Kidney glomerular epithelial cell (primary cell): ENCODE measurements at places on chromosomes 5 and 9.

GRCh38 chr5:2499917-2500316 lies 251.6 kb downstream of the IRX2 start:
- DNase-seq: no peak

DNA sequence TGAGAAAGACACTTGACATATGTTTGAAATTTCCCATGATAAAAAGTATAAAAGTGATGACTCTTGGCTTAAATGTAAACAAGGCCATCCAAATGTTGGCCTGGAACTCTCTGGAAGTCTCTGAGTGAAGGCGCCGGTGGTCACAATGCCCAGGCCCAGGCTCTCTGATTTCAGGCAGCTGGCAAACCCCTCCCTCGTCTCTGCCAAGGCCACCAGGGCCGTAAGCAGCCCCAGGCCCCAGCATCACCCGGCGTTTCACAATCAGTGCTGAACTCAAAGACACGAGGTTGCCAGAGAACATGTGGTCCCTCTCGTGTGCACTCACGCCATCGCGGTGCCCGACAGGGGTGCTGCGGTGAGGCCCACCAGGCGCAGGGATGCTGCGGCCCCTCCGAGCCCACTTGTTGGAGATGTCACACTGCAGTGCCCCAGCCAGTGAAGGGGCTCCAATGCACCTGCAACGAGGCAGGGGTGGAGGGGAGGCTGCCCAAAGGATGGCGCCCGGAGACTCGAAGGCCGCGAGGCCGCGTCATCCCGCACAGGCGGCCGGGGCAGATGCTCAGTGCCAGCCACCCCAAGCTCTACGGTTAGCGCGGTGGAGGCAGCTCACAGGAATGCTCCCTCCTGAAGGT lies 15.0 kb downstream of the LPCAT1 start:
- DNase-seq: no peak

- no peak for DNase-seq
Measured at GRCh38 chr5:16755641-16756040, 138.8 kb upstream of the RETREG1 start.

DNA sequence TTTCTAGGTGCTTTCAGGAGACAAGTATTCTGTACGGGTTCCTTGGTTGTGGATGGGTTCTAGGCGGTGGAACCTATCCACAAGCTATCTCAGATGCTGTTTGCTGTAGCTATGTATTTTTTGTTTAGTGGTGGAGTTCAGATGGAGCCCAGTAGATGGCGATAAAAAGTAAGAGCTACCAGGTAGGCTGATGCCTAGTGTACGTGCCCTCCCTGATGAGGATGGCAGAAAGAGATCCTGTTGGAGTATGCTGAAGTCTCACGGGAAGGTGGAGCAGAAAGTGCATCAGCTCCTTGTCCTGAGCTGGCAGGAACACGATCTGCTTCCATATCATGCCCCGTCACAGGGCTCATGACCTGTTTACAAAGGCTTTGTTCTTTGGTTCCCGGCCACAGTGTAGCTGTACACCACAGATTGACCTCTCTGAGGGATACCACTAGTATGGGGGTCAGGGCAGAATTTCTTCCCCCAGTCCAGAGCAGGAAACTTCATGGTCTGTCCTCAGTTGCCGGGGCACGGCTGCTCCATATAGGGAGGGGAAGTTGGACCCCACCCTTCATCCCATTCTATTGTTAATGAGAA lies 12.6 kb upstream of the UGT3A2 start:
- DNase-seq: peak; percentile 63

DNA sequence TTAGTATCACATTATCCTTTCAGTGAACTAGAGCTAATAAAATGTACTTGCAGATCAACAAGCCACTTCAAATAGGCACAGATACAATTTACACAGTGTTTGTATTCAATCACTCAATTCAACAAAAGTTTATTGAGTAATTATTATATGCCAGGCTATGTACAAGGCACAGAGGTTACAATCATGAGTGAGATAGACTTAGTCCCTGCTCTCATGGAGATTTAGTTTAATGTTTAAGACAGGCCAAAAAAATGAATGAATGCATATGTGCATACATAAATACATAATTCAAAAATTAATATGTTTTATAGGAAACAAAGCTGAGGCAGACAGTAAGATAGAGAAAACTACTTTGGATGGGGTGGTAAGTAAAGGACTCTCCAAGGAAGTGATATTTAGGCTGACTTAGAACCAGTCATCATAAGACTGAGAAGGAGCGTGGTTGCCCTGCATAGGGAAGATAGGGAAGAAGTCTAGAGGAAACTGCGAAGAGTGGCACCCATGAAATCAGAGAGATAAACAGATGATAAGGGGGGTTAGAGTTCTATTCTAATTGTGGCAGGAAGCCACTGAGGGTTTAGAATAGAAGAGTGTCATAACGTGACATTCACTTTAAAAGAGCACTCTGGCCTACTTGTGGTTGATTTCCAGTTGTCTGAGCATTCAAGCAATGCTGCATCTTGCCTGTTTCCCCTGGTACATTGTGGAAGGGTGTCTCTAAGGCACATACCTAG lies 49.7 kb upstream of the GRAMD2B start:
- peak; percentile 31 for DNase-seq

- DNase-seq: peak; percentile 26
Measured at GRCh38 chr5:59673438-59674058, 220.0 kb downstream of the PDE4D start.

DNA sequence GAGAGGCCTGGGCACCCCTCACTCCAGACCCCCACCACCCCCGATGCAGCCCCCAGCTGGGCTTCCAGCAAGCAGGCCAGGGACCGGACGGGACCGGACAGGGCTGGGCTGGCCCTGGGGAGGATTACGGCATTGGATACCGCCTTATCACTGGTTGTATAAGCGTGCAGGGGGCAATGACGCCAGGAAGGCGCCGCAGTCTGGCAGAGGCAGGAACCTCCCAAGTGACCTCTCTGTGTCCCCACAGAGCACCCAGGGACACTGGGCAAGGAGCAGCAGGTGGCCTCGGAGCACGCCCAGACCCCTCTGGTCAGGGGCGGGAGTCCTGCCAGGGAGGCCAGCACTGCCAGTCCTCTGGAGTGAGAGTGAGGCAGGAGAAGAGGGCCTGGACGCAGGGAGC lies 723 bp upstream of the LCN15 start:
- DNase-seq: no peak

DNA sequence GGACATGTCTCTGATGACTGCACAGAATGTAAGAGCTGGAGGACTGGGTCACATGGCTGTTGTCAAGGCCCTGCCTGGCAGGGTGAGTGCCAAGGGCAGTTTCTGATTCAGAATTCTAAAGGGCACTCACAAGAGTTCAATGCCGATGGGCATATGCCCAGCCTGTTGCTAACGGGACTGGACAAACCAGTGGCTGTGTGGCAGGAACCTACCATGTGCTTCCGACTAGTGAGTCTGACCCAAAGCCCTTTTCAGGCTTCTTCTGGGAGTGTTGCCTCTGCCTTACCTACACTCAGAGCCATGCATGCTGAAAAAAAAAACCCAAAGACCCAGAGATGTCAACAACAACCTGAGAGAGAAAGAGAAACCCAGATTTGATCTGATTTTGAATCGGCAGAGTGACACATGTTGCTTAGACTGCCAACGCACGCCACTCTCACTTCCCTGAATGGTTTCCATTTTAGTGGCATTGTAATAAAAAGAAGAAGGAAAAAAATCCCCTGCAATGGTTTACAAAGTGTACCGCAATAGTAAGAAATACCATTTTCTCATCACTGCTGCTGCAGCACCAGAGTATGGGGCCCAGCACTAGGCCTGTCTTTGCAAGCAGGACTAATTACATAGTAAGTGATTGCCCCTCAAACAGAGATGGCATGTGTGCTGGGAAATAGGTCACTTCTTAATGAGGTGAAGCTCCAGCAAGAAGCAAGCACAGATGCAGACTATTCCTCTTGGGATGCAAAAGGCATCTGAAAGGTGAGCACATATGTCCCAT lies 194.3 kb downstream of the PALM2AKAP2 start:
- no peak for DNase-seq

DNA sequence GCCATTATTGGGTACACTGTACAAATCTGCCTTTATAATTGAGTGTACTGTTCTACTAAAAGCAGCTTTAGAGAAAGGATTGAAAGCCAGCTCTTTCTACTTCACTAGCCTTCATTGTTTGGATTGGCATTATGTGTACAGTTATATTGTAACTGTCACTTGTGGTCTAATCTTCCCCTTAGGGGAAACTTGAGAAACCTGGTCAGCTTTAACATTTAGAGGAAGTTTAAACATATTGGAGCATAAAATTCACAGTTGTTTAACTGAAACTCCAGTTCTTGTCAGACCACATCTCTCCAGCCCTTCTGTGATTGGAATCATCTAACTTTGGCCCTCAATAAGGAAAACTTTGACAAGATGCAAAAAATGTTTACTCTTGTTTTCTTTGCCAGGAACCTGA lies 24.6 kb downstream of the PIK3R1 start:
- no peak for DNase-seq

GRCh38 chr5:112915831-112916230 lies 6.2 kb downstream of the REEP5 start:
- DNase-seq: no peak

DNA sequence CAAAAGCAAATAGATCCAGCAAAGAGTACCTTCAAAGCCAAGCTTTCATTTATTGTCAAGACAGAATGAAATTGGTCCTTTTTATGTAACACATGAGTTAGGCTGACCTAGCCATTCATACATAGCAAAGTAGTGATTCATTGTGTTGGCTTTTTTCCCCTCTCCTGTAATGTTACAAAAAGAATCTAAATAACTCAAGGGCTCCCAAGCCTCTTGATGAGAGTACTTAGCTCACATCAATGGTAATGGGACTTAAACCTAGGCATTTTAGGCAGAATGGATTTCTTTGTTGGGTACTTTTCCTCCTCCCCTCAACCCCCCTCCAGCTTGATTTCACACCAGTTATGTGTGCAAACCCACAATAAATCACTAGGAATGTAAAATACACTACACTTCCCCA lies 123.7 kb downstream of the EBF1 start:
- DNase-seq: peak; percentile 59

DNA sequence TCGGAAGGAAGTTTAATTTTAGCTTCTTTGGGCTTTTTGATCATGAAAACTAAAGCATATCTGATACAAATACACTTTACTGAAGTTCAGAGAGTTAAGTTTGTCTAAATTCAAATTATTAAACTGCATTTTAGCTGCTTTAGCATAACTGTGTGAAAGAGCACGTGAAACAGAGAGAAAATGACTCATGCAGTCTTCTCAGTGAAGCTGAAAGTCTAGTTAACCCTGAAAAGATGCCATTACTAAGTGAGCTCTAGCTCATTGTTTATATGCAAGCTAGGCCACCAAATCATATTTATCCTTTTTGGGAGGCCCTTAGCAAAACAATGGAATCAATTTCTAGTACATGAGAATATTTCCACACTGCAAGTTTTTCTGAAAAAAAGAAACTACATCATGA lies 27.6 kb downstream of the TPD52L3 start:
- DNase-seq: peak; percentile 52

- DNase-seq: peak; percentile 26
Measured at GRCh38 chr9:84701801-84702200, 32.3 kb downstream of the NTRK2 start.

DNA sequence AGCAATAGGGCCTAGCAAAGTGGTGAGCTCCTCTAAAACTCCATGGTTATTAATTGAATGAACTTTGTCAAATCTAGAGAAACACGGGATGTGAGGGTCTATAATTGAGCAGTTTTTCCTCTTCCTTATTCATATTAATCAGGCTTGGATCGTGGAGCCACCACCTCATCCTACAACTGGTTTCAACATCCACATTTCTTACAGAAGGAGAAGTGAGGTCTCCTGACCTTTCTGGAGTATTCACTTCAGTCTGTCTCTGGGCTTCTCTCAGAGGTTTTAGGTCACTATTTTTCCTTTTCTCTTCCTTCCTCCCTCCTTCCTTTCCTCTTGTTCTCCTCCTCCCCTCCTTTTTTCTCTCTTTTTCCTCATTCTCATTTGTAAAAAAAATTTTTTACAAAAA lies 177.3 kb upstream of the ACTBL2 start:
- no peak for DNase-seq

GRCh38 chr9:18999173-18999785 lies 33.7 kb downstream of the SAXO1 start:
- no peak for DNase-seq

DNA sequence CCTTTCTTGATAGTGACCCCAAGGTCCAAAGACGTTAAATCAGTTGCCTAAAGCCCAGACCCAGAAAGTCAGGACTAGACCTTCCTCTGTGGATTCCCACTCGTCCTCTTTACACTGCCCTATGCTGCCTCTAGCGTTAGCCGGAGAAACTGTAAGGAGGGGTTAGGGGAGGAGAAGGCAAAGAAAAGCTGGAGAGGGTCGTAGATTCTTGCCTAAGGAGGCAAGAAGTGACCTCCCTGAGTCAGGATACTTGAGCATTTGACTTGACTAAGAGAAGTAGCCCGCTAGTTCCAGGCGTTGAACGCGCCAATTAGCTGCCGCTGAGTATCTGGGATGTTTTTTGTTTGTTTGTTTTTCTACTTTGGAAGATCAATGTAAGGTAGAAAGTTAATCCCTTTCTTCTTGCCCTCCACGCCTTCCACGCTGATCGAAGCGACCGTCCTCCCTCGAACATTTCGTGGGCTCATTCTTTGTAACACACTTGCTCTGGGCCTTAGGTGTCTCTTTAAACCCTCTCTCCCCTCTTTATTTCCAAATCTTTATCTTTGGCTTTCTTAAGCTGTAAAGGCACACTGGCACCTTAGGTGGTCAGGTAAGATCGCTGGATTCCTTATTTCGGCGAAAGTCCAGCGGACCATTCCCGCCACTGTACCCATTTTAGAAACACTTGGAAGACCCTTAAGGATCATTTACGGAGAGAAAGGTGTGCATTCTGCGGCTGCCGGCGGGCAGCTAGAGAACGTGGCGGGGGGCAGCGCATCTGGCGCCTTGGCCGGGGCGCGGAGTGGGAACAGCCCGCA lies 5.1 kb upstream of the RGMB start:
- DNase-seq: peak; percentile 31
